Epithelial cell of esophagus (primary cell): ENCODE measurements at places on chromosomes 3 and 15.

DNA sequence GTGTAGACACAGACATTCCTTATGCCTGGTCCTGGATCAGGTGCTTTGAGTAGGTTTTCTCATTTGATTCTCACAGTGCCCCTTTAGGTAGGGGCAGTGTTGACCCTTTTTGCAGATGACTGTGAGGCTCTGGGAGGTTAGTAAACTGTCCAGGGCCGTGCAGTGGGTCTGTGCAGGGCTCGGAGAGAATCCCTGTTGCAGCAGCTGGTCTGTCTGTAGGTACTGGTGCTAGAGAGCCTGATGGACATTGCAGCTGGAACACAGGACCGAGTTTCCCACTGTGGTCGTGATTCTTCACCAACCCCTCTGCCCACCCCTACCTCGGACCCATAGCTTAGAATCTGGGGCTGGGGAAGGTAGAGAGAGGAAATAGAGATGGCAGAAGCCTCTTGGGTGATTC lies 51.8 kb downstream of the CHCHD6 start:
- DNase-seq = no peak

- DNase-seq = peak; percentile 58
Measured at GRCh38 chr15:78182821-78183220, 33.7 kb downstream of the IDH3A start.

DNA sequence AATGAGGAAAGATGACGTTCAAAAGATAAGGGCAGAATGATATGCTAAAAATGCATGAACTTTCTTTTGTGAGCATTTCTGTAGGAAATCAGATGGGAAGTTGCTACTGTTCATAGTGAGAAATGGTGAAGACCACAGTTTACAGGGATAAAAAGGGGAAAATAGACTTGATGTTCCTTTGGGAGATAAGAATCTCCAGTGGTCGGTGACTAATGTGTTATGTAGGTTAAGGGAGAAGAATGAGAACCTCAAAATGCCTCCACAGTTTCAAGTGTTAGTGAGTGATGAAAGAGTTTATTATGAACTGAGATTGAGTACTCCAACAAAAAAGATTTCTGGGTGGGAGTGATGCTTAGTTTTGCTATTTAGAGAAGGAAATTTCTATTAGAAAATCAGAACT lies 247.2 kb downstream of the LSAMP start:
- no peak for DNase-seq

- DNase-seq = no peak
Measured at GRCh38 chr15:57384816-57385215, 8.5 kb downstream of the CGNL1 start.

- peak; percentile 37 for DNase-seq
Measured at GRCh38 chr15:29674661-29675533, 147.4 kb downstream of the TJP1 start.

DNA sequence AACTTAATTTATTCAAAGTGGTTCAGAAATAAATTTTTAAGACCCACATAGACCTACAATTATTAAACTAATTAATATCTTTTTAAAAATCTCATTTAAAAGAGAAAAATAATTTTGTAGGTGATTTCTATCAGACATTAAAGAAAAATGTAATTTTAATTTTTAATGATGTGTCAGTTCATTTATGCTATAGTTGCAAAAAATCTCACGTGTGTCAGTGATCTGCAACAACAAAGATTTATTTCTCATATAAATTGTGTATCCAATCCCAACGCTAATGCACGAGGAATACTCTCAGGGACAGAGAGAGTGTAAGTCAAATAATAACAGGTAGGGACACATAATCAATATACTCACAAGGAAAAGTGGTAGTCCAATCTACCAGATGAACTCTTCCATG lies 456.6 kb upstream of the CCDC54 start:
- no peak for DNase-seq

- peak; percentile 23 for DNase-seq
Measured at GRCh38 chr15:68792901-68793766, 27.6 kb downstream of the ANP32A start.

- DNase-seq = no peak
Measured at GRCh38 chr3:115375362-115375761, 228.3 kb upstream of the ZBTB20 start.

- DNase-seq = no peak
Measured at GRCh38 chr15:39302936-39303335, 277.9 kb upstream of the THBS1 start.

- DNase-seq = no peak
Measured at GRCh38 chr3:182292591-182292990, 500.7 kb upstream of the ATP11B start.

DNA sequence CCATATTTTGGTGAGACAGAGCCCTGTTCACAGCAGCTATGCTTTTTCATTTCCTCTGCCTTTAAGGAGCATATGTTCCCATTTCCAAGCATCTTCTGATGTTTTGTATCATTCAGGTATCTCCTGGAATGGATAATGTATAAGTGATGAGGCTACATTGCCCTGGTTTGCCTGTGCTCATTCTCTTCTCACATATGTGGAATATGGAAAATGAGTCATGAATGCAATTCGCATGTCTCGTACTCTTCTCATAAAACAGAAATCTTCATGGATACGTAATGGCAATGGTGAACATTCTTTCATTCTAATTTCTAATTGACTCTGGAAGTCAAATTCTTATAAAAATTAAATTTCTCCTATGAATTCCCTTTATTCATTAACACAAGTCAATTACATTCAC lies 143.1 kb downstream of the CDIN1 start:
- no peak for DNase-seq

DNA sequence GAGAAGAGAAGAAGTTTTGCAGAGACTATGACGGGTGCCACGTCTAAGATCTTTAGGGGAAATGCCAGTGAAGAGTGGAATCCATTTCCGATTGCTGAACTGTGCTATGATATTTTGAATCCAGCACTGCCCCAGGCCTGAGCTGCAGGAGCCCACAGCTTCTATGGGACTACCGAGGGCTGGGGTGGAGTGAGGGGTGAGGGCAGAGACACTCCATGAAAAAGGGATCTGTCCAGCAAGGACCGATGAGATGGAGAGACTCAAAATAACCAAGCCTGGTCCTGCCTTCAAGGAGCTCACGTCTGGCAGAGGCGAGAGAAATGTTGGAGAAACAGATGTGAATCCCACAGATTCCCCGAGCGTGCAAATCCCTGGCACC lies 79.8 kb upstream of the MEF2A start:
- DNase-seq = no peak

DNA sequence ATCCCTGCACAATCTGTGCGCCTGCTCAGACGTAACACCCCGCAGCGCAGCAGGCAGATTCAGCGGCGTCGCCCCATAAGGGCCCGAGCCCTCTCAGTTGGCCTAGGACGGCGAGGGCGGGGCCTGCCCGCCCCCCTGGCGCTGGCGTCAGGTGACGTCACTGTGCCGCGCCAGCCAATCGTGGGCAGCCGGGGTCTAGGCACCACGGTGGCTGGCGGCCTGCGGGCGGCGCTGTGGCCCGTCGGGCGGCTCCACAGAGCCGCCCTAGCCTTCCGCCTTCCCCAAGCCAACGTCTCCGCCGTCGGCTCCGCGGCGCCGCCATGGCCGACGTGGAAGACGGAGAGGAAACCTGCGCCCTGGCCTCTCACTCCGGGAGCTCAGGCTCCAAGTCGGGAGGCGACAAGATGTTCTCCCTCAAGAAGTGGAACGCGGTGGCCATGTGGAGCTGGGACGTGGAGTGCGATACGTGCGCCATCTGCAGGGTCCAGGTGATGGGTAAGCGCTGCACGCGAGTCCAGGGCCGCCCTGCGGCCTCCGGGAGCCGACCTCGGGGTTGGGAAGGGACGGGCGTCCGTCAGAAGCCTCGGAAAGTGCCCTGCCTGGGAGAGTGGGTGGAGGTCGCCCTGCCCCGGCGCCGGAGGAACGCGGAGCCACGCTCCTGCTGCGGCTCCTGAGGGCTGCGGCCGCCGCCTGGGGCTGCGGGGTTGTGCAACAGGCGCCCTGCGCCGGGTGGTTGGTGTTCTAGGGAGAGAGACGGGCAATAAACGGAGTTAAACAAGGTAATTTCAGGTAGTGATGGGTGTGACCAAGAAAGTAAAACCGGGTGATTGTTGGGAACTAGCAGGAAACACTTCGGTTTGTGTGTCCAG lies at the start of gene RNF7:
Gene RNF7, plus strand, starts transcription at position 277 of the 869 bp plus-strand sequence. Its CDS starts 44 bp downstream, at position 321.
- DNase-seq = peak; percentile 96

- peak; percentile 14 for DNase-seq
Measured at GRCh38 chr15:65653801-65654521, 32.2 kb downstream of the SLC24A1 start.

GRCh38 chr15:57235873-57236272 lies 140.4 kb upstream of the CGNL1 start:
- no peak for DNase-seq

GRCh38 chr15:96261575-96262034 lies 68.9 kb upstream of the NR2F2 start:
- no peak for DNase-seq

- DNase-seq = no peak
Measured at GRCh38 chr3:75325716-75326115, 338.4 kb upstream of the FRG2C start.

GRCh38 chr3:172034786-172035685 lies 4.3 kb upstream of the FNDC3B start:
- DNase-seq = peak; percentile 54

DNA sequence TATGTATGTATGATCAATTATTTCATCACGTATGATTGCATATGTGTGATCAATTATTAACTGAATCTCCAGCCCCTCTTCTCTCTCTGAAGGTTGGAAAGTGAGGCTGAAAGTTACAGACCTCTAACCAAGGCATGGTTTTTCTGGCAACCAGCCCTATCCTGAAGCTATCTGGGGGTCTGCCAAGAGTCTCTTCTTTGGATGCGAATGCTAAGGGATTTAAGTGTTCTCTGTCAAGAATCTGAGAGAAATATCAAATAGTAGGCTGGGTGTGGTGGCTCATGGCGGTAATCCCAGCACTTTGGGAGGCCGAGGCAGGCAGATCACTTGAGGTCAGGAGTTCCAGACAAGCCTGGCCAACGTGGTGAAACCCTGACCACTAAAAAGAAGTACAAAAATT lies 8.1 kb downstream of the NKTR start:
- no peak for DNase-seq

DNA sequence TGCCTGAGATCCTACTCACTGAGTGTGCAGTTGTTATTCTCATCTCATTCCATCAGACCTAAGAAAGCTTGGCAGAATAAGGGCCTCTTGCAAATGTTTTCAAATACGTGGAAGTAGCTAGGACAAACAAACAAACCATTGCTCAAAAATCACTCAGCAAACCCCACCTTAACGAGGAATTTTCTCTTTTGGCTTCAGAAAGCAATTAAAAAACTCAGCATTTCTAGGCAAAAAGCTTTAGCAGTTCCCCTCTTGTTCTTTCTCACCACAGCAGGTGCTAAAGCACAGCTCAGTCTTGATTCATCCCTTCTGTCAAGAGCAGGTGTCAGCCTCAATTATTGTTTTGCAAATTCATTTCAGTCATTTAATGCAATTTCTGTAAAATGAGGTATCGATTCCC lies 58.6 kb upstream of the NUDT16 start:
- no peak for DNase-seq

GRCh38 chr15:64772488-64772887 lies 2.9 kb downstream of the RBPMS2 start:
- no peak for DNase-seq

DNA sequence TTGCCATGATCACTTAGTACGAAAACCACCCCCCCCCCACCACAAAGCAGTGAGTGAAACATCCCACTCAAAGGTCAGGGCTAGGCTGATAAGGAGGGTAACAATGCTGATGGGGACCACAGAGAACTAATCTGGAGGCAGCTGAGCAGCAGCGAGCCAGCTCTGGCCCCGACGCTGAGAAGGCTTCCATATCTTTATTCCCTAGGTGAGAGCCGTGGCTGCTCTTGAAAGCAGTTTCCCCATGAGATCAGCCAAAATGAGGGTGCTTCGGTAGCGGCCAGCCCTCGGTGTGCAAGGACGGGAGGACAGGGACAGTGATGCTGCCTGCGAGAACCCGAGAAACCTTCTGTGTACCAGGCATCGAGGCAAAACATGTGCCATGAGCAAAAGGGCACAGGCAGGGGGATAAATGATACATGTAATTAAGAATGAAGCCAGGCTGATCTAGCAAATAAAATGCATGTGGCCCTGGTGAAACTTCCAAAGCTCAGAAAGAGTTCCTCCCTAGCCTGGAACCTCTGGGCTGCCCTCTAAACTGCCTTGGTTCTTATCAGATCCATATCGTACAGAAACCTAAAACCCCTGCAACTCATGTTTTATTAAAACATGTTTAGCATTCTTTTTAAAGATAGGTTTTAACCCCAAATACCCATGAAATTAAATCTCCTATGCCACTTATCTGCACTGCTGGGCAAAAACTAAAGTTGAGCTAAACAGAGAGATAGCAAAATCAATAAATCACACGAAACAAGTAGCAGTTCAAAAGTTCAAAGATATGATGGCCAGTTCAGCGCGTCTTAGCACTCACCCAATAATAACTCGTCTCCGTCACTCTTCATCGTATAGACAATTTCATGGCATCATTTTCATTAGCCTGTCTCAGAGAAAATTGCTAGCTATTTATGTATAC lies 337.3 kb downstream of the FOXP1 start:
- no peak for DNase-seq

DNA sequence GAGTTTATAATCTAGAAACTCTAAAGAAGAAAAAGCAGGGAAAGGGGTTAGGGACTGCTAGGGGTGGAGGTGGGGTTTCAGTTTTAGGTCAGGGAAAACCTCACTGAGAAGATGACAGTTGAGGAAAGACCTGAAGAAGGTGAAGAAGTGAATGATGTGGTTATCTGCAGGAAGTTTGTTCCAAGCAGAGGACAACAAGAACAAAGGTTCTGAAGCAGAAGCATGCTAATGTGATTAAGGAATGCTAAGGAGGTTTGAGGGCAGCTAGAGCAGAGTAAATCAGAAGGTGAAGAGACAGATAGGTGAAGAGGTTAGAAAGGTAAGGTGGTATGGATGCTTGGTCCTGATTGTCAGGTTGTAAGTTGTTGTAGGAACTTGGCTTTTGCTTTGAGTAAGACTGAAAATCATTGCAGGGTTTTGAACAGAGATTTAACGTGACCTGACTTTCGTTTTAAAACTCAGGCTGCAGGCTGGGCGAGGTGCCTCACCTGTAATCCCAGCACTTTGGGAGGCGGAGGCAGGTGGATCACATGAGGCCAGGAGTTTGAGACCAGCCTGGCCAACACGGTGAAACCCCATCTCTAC lies 8.6 kb downstream of the OXSR1 start:
- DNase-seq = no peak

DNA sequence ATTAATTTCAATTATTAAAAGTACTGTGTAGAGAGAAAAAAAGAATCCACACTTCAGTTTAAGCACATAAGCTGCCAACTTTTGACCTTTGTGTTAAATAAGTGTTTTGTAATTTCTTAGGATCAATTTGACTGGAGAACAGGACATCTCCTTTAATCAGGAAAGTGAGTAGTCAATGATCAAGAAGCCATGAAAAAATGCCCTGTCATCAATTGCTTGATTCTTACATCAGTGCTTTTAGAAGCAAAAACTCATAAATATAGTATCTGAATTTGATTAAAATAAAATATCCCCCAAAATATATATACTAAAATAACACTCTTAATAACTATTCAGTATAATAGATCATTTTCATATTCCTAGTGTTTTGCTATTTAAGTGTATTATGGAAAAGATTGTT lies 409.0 kb downstream of the TAFA4 start:
- DNase-seq = no peak

DNA sequence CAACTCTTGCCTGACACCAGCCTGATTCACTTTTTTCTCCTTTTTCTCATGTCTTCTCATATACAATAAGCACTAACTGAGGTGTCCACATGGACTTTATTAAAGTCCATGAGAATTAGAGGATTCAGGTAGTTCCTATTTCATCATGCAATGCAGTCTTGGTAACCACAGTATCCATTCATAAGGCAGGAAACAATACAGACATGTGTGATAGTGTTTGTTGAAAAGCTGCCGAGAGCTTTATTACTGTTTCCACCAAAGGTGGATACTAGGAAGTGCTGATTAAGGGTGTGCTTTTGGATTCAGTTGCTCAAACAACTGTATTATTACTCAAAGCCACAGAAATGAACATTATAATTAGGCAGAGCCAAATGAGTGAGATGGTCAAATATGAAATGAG lies 5.3 kb downstream of the CASR start:
- no peak for DNase-seq
